ENCODE measurements at places on chromosomes 1 and 21.

DNA sequence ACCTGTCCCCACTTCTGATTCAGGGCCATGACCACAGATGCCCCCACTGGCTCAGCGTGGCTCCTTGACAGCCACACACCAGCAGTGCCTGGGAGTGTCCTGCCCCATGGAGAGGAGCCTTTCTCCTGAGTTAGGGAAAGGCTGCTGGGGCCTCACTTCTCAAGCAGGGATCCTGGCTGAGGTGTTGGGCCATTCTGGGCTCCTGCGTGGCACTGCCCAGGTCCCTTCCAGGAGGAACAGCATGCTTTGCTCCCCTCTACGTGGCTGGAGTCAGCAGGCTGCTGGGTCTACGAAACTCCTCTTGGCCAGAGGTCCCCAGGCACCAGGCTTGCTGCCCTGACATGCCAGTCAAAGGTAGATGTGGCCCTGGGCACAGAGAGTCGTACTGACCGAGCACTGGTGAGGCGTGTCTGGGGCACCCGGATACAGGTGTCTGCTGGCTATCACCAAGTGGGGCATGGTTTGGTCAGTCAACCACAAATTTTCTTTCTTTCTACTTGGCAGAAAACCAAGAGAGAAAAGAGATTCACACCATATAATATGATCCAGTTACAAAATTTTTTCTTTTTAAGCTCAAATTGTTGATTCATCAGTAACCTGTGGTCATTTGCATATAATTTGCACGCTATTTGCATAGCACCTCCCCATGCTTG is 4.1 kb downstream of the ADORA1 start:
- DNase-seq: no peak

DNA sequence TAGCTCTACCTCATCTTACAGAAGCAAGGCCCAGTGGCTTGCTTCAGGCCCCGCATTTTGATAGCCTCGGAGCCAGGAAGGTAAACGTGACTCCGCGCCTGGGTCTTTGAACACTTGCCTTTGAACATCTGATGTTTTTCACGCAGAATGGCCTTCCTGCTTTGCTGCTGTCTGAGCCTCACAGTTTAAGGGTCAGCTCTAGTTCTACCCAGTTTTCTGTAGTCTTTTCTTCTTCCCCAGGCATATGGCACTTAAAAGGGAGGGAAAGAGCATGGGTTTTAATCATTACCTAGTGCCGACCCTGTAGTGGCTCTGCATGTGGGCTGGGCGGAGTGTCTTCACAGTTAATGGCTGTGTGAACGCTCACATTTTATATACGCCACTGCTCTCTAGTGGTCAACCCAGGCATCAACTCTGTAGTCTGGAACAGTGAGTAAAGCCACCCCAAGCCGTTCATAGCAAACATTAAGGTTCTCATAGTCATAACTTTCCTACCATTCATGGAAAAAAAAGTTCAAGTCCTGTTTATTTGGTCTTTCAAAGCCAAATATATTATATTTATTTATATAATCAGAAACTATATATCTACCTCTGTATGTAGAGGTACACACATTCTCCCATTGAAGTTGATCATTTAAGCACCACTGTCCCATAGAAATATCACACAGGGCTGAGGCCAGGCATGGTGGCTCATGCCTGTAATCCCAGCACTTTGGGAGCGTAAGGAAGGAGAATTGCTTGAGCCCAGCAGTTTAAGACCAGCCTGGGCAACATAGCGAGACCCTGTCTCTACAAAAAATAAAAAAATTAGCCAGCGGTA is 78.1 kb downstream of the IER5 start:
- DNase-seq: peak; percentile 88

GRCh38 chr21:26637201-26637745 is 64.2 kb upstream of the CYYR1 start:
- DNase-seq: no peak

GRCh38 chr1:4627353-4627752 is 27.1 kb upstream of the AJAP1 start:
- no peak for DNase-seq

- DNase-seq: no peak
Measured at GRCh38 chr1:190597294-190597693, 119.6 kb upstream of the BRINP3 start.

- no peak for DNase-seq
Measured at GRCh38 chr1:198906739-198907422, 268.0 kb downstream of the PTPRC start.

- DNase-seq: no peak
Measured at GRCh38 chr1:108082738-108083562, 117.2 kb downstream of the SLC25A24 start.

- DNase-seq: no peak
Measured at GRCh38 chr21:44419679-44420078, 35.6 kb upstream of the LRRC3 start.

- DNase-seq: no peak
Measured at GRCh38 chr1:66623812-66624211, 89.9 kb downstream of the SGIP1 start.

DNA sequence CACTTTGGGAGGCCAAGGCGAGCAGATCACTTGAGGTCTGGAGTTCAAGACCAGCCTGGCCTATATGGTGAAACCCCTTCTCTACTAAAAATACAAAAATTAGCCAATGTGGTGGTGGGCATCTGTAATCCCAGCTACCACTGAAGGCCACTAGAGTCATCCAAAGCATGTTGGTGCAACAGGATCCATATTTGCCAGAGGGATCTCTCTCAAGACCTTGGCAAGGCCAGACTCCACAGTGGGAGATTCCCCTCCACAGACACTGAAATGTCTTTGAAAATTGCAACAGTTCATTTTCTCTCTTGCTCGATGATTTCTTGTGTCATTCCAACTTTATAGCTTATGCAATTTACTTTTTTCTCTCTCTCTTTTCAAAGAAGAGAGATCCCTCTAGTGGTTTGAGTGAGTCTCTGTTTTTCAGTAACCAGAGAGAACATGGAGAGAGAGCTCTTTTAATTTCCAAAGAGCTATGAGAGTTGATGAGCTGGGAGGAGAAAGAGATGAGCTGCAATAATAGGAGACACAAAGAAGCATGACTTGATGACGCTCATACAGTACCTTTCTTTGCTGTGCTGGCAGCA is 176.8 kb upstream of the USP25 start:
- peak; percentile 26 for DNase-seq

GRCh38 chr1:167322483-167322882 is 101.8 kb downstream of the POU2F1 start:
- DNase-seq: no peak

DNA sequence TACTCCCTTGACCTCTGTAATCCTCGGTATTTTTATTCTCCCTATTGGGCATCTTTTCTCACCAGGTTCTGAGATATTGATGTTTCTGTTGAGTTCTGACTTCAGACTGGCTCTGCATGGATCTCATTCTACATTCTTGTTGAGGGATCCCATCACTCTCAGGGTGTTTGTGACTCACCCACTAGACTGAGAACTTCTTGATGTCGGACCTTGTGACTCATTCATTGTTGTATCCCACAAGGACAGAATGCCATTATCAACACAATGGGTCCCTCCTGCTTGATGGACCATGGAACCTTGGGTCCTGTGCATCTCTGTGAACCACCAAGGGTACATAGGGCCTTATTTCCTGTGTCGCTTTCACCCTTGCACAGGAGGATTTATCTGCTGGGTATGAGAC is 174.1 kb downstream of the PBX1 start:
- DNase-seq: no peak

DNA sequence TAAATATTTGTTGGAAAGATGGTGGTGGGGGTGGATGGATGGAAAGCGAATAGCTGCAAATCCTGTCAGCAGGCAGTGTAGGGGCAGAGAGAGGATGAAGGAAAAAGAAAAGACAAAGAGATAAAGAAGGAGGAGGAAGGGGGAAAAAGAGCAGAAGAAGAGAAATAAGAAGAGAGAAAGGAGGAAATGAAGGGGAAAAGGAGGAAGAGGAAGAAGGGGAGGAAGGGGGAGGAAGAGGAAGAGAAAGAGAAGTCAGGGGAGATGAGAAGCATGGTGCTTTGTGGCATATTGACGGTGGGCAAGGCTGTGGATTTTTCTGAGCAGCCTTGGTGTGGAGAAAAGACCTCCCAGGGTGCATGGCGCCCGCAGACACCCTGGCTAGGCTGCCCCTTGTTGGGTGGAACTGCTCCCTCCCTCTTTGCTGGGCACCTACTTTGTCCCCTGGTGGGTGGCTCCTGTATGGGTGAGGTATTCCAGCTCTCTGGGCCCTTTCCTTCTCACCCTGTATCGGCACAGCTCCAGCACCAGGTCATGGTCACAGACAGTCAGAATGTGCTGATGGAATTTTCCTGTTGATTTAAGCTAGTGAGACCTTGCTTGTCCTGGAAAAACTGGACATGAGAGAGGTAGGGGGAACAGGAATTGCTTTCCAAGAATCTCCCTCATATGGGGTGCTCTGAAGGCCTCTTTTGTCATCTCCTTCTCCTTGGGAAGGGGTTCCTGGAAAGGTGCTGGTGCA is 45.7 kb upstream of the TLR5 start:
- no peak for DNase-seq

GRCh38 chr1:181014477-181015250 is 8.0 kb downstream of the STX6 start:
- DNase-seq: no peak

DNA sequence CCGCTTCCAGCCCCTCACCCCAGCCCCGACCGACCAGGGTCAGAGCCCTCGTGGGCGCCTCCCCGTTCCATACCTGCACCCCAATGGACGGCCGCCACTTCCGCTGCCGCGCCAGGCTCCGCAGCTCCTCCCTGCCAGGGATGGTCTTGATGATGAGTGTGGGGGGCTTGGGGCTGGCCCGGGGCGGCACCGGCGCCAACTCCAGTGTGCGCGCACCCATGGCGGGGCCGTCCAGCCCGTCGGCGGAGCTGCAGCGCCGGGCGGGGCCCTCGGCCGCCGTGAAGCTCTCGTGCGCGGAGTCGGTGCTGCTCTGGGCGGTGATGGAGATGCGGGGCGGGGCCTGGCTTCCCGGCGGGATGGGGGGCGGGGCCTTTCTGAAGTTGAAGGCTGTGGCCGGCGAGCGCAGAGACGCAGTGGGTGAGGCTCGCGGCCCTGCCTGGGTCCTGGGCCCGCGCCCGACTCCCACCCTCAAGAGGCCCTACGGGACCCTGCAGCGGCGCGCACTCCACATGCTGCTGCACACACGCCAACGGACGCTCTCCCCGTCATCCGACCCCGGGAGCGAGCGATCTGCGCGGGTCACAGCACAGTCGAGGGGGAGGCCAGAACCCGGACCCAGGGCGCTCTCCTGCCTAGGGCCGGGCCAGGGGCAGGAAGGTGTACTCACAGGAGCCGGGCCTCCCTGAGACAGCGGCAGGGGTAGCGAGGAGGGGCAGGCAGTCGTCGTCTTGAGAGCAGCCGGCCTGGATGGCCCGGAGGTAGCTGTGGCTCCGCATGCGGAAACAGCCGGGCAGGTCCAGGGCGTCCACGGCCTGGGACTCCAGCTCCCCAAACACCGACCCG is 26.1 kb upstream of the SMIM12 start:
- no peak for DNase-seq

GRCh38 chr1:28893403-28894102 is 20.8 kb upstream of the EPB41 start:
- peak; percentile 48 for DNase-seq

- DNase-seq: no peak
Measured at GRCh38 chr1:160624464-160624863, 22.4 kb downstream of the SLAMF1 start.

- DNase-seq: no peak
Measured at GRCh38 chr21:22201126-22201525, 1202.9 kb downstream of the NCAM2 start.

- no peak for DNase-seq
Measured at GRCh38 chr21:35178827-35179226, 129.7 kb upstream of the RUNX1 start.

DNA sequence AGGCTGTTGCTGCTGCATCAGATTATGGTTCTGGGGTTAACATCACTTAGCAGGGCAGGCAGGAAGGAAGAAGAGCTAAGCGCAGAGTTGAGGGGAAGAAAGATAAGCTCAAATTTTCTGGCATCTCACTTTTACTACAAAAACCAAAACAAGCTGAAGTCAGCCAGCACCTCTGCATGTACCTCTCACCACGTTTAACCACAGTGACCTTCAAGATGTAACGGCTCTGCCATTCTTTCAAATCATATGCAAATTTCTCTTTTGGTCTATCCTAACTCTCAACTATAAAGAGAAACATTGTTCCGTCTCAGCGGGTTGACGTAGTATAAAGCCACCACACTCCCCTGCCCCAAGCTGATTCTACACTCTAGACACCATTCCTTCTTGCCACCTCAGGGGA is 154.4 kb downstream of the OMA1 start:
- DNase-seq: no peak

- DNase-seq: no peak
Measured at GRCh38 chr1:214898718-214899117, 183.8 kb upstream of the KCNK2 start.

DNA sequence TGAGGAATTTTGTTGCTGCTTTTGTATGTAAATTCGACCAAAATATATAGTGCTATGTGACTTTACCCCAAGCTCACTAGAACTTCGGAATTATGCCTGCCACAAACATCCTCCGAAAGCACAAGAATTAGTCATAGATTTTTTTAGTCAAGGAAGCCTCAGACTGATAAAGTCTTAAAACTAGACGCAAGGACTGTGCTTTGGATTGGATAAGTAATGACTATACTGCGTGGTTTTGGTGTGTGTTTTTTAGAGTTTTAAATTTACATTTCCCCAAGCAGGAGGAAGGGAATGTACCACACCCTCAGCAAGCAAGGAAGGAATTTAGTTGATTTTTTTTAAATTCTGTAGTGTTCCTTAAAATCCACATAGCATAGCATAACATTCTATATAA is 10.3 kb downstream of the WLS start:
- DNase-seq: no peak

GRCh38 chr1:216331211-216331610 is 92.0 kb downstream of the USH2A start:
- DNase-seq: no peak

GRCh38 chr1:24857507-24858133 is 72.5 kb downstream of the RUNX3 start:
- no peak for DNase-seq

DNA sequence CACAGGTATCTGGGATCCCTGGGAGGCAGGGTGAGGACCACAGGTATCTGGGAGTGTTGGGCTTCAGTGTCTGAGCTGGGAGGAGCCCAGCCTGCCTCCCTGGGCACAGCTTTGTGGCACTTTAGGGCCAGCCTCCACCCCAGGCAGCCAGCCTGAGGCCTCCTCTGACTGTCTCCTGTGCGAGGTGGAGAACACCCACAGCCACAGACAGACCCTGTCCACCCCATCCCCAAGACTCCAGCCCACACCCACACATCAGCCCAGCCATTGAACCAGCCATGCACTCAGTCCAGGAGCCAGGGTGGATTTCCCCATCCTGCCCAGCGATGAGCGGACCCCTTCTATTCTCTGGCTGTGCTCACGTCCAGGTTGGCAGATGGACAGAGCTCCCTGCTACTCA is 21.8 kb upstream of the TNFRSF1B start:
- no peak for DNase-seq

GRCh38 chr1:11071463-11072215 is 11.8 kb upstream of the SRM start:
- DNase-seq: no peak

DNA sequence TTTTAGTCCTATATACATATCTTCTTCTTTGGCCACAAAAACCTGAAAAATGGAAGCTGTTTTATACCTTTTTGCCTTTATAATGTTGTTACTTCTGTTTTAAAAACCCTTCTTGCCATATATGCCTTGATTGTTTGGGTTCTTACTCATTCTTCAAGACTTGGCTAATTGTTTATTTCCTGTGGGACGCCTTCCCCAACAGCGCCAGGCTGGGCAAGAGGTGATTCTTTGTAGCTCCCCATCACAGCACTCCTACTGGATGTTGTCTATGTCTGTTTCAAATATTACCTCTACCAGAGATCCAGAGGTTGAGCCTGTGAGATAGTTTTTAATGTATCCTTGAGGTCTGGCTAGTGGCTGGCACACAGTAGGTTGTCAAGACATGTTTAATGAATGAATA is 73.2 kb upstream of the CYP2J2 start:
- no peak for DNase-seq
